ENCODE measurements at places on chromosomes 3 and 15.

DNA sequence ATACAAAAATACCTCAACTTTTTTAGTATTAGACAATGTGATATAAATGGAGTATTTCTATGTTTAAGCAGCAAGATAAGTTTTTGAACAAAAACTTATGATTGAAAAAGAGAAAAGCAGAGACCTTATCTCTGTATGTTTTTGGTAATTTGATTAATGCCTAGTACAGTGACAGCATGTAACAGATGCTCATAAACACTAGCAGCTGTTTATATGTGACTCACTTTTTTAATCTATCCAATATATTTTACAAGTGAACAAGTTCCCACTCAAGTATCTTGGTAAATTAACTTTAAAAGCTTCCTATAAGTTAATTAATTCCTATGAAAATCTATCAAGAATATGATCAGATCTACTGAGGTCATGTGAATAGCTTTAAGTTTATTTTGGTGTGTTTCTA, 55.1 kb downstream of the NGLY1 start:
- DNase-seq, result no peak

- DNase-seq, result peak; percentile 19
Observed at GRCh38 chr3:115512565-115513415, 110.5 kb upstream of the GAP43 start.

DNA sequence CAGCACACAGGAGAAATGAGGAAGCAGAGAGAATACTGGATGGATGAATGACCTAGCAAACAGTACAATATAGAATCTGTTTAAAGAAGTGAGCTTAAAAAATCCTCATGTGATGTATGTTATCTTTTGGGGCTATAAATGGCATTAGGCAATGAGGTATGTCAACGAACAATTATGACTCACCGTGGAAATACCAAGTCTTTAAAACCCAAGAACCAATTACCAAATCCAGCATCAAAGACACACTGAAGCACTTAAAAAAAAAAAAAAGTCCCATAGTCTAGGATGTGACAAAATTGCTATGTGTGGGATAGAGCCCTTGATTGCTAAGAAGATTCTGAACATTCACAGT, 36.3 kb upstream of the HERC1 start:
- peak; percentile 36 for DNase-seq

- no peak for DNase-seq
Observed at GRCh38 chr15:59295261-59296001, 77.2 kb downstream of the MYO1E start.

DNA sequence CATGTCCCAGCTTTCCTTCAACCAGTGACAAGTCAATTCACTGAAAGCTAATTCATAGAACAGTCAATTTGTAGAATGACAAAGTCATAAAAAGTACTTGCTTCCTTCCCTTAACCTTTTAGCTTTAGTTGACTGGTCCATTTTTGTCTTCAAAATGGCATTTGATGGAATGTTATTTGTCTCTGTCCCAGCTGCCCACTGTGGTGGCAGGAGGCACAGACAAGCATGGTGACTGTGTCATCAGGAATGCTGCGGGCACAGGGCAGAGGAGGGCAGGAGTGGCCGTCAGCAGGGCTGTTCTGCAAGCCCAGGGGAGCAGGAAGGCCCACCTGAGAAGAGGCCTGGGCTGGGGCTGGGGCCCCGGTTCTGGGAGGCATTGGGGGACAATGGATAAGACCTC, 10.0 kb downstream of the IQSEC1 start:
- DNase-seq, result no peak

GRCh38 chr15:50828610-50829206, 63.2 kb upstream of the SPPL2A start:
- no peak for DNase-seq

DNA sequence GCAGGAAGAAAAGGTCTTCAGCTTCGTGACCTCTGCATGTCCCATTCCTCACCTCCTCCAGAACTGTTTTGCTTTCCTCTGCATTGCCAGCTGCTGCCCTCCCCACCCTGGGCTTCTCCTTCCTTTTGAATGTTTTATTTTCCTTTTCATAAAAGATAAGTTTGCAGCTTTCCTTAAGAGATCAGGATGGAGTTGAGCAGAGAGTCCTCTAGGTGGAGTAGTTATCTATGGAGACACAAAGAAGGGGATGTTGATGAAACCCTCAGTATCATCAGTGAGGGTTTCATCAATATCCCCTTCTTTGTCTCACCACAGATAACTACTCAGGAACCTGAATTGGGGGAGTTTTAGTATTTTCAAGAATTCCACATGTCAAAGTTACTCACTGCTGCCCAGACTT, 19.0 kb upstream of the SLC25A36 start:
- peak; percentile 11 for DNase-seq

DNA sequence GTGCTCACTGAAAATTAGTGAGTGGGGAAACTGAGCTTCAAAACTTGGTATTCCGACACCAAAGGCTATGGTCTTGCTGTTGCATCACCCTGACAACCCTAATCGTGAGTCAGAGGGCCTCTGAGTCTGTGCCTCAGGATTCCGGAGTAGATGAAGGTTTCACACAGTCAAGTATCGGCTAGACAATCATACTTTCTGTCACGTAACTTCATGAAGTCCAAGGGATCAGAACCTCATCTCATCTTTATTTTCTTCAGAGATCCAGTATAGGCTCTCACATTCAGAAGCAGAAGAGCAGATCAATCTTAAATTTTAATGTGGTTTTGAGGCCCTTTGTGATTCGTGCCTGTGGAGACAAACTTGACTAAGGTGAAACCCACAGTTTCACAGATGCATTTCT, 26.1 kb upstream of the NECTIN3 start:
- no peak for DNase-seq

- no peak for DNase-seq
Observed at GRCh38 chr3:192057261-192057660, 596.3 kb downstream of the PYDC2 start.

- no peak for DNase-seq
Observed at GRCh38 chr3:11047500-11047899, 55.0 kb downstream of the SLC6A1 start.

- DNase-seq, result no peak
Observed at GRCh38 chr3:8839607-8840325, 70.4 kb upstream of the OXTR start.

DNA sequence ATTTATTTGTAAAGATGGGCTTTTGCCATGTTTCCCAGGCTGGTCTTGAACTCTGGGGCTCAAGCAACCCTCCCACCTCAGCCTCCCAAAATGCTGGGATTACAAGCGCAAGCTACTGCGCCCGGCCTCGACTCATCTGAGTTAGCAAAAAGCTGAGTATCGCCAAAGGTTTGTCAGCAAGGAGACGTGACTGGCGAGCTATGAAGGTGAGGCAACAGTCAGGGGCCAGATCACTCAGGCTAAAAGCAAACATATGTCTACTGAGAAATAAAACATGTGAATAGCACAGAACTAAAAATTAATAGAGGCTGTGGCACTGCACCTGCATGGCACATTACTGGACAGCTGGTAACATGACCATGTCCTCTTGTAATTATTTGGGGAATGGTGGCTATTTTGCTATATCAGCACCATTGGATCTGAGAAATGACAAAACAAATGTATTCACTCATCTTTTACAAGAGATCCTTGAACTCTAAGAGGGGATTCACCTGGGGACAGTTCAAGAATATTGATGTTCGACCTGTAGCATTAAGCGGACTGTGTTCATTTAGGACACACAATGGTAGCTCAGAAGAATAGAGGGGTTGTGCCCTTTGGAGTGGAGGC, 10.0 kb upstream of the SLC25A26 start:
- DNase-seq, result no peak

DNA sequence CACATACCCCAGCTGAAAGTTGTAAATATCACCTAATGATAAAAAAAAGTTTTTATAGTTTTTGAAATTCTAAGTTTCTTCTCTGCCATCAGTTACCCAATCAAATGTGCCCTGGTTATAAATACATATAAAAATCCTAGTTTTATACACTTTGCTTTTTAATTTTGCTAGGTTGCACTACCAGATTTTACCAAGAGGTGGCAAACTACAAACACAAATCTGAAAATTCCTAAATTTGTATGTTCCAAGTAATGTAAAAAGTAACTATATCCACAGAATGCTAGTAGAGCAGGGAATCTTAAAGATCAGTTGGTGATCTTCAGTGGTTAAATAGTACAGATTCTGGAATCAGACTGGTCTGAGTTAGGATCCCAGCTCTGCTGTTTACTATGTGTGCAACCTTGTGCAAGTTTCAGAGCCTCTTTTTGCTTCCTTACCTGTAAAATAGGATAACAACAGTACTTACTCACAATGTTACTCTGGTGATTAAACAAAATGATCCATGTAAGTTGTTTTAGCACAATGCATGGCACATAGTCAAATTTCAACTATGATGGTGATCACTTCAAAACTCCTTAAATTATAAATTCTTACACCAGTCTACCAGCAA, 11.0 kb downstream of the TRPM7 start:
- peak; percentile 54 for DNase-seq

DNA sequence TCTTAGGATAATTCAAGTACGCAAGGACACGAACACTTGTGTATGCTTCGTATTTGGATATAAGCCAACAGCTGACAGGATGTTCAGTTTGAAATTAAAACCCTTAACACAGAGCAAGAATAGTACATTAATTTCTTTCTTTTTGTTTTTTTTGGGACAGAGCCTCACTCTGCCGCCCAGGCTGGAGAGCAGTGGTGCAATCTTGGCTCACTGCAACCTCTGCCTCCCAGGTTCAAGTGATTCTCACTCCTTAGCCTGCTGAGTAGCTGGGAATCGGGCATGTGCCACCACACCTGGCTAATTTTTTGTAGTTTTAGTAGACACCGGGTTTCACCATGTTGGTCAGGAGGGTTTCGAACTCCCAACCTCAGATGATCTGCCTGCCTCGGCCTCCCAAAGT, 32.4 kb downstream of the TOMM70 start:
- DNase-seq, result no peak

GRCh38 chr3:151011427-151011826, 38.9 kb upstream of the CLRN1 start:
- no peak for DNase-seq
